ENCODE measurements at places on chromosomes 12 and 14. TPM values are rescaled to one million over a fixed set of nuclear protein-coding genes. Genes with fewer than 3 reads are reported as not detected.
A peak's percentile ranks its signal among the peaks of the same experiment; 100 is the strongest.

- no peaks in the 10 kb centered on the region for H3K36me3 ChIP-seq
- no peak overlapping the region for H3K27ac ChIP-seq
- no peak for DNase-seq
- no peaks in the 10 kb centered on the region for H3K4me1 ChIP-seq
- H3K27me3 ChIP-seq, result no peaks in the 10 kb centered on the region
These were observed 8.0 kb upstream of the ATF7IP start for GRCh38 chr12:14357486-14357885.

DNA sequence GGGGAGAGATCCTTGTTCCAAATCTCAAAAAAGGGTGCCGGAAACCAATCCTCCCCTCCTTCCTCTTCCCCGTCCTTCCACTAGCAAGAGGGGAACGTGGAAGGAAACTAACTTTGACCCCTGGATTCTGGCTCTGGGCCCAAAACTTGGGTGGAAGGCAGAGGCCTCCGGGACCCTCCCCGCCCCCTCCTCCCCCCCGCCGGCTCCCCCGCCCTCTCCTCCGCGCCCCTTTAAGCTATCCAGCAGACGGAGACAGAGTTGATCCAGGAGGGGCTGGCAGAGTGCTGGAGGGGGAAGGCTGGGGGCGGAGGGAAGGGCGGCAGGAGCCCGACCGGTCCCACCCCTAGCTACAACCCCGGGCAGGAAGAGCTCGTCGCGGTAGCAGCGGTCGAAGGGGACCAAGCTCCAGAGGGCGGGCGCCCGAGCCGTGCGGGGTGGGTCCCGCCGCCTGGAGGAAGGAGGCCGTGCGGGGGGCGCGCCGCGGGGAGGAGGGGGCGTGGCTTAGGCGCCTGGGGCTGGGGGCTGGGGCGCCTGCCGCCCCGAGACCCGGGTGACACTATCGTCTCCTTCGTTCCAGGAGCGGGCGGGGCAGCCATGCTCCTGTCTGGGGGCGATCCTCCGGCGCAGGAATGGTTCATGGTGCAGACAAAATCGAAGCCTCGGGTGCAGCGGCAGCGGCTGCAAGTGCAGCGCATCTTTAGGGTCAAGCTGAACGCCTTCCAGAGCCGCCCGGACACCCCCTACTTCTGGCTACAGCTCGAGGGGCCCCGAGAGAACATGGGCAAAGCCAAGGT is at the start of gene NYNRIN:
TSS of gene NYNRIN (plus strand) at position 351 of the 794 bp plus-strand sequence. CDS start at position 595, 244 bp downstream.
- H3K36me3 ChIP-seq, result no peaks in the 10 kb centered on the region
- H3K4me3 ChIP-seq, result peak within 1 kb of the TSS; percentile 64
- DNase-seq, result no peak
- H3K27ac ChIP-seq, result no peak within 1 kb of the TSS
- peaks cover 9% of the 10 kb centered on the region for H3K4me1 ChIP-seq

- H3K27me3 ChIP-seq, result peaks cover 79% of the 10 kb centered on the region
- no peaks in the 10 kb centered on the region for H3K36me3 ChIP-seq
- no peak overlapping the region for H3K27ac ChIP-seq
- H3K4me1 ChIP-seq, result no peaks in the 10 kb centered on the region
These were observed 76.5 kb downstream of the TMEM132D start for GRCh38 chr12:129827102-129827865.

DNA sequence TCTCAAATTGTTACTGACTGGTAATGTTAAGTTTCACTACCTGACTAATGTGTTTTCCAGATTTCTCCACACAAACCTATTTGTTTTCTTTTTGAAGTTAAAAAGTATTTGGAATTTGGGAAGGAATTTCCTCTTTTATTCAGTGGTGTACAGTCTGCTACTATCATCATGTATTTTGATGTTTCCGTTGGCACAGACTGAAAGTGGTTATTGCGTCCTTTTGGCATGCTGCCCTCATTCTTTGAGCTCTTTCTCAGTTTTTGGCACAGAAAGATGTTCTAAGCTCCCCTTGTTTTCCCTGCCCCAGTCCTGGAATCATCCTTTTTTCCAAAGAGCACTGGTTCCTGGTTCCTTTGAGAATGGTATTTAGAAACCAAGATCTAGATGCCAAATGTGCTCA is 31.4 kb upstream of the RTRAF start:
- H3K4me1 ChIP-seq, result no peaks in the 10 kb centered on the region
- DNase-seq, result no peak
- no peaks in the 10 kb centered on the region for H3K27me3 ChIP-seq
- H3K36me3 ChIP-seq, result no peaks in the 10 kb centered on the region
- H3K4me3 ChIP-seq, result no peak overlapping the region
- no peak overlapping the region for H3K27ac ChIP-seq

DNA sequence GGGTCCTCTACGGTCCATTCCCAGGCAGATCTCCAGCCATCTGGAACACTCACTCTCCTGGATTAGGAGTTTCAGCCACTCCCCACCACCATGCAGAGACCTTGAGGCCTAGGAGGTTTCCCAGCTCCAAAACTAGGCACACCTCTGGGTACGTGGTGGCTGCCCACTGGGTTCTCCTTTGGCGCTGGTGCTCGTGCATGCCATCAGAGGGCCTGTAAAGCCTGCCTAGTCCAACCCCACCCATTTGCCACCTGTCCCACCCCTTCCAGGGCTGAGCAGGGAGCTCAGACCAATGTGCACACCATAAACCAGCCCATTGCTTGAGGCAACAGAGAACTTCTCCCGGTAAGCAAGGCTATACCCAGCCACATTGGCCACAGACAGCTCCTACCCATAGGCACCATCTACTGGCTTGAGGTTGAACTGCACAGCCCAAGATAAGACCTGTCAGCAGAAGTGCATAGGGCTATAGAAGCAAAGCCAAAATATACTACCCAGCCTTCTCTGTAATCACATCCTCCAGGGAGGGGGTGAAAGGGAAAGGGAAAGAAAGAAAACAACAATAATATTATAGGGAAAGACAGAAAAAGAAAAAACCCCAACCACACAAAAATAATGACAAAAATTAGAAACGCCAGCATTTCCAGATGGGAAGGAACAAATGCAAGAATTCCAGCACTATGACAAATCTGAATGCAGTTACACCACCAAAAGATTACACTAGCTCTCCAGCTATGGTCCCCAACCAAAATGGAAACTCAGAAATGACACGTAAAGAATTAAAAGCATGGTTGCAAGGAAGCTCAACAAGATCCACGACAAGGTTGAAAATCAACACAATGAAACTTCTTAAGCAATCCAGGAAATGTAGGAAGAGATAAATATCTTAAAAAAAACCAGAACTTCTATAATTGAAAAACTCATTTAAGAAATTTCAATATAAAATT is 111.9 kb upstream of the CCDC175 start:
- H3K27ac ChIP-seq, result no peak overlapping the region
- no peak overlapping the region for H3K4me3 ChIP-seq
- H3K4me1 ChIP-seq, result no peaks in the 10 kb centered on the region
- peak; percentile 94 for DNase-seq

DNA sequence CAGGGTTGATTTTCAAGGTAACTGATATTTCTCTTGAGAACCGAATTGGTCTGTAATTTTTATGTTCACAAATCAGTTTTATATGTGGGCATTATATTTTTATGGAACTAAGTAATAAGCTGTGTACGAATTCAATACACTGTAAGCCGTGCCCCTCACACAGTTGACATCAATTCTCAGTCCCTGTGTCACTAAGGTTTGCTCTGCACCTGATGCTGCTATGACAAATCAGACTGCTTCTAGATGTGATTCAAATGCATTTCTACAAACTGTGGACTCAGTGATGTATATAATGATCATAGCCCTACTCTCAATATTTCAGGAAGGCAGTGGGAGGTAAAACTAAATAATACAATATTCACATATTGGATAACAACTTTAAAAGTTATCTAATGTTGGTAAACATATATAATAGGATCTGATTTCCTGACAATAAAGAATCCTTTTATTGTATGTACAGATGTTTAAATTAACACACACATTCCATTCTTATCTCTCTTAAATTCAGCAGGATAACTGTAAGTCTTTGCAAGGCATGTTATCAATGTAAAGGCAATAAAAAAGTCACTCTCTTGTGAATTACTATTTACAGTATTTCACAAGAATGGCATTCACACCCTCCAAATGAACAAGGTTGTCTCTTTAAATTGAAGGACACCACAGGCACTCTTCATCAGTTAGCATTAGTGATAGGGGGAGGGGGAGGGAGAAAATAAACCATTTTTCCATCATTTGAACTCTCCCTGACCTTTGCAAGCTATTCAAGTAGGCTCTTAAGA is 87.2 kb upstream of the SOX5 start:
- H3K27ac ChIP-seq, result no peak overlapping the region
- no peaks in the 10 kb centered on the region for H3K27me3 ChIP-seq
- no peaks in the 10 kb centered on the region for H3K4me1 ChIP-seq
- no peaks in the 10 kb centered on the region for H3K36me3 ChIP-seq

DNA sequence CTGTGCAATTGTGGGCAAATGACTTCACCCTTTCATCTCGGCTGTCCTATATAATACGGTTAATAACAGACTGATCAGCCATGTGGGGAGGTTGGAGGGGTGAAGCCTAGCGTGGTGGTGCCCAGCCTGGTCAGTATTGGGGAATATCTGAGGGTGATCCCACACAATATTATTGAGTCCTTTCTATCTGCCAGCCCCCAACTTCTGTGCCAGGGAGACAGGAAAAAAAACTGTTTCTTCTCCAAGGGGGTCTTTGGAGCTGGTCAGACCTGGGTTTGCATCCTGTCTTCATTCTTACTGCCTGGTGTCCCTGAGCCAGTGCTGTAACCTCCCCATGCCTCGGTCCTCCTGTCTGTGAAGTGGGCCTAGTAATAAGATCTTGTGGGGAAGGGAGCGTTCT is 6.5 kb downstream of the CYP46A1 start:
- H3K36me3 ChIP-seq, result no peaks in the 10 kb centered on the region
- DNase-seq, result no peak
- H3K27ac ChIP-seq, result no peak overlapping the region
- no peaks in the 10 kb centered on the region for H3K27me3 ChIP-seq
- H3K4me1 ChIP-seq, result no peaks in the 10 kb centered on the region

GRCh38 chr12:56158926-56159461 is 835 bp downstream of the MYL6 start:
- H3K27me3 ChIP-seq, result no peaks in the 10 kb centered on the region
- peaks cover 44% of the 10 kb centered on the region for H3K36me3 ChIP-seq
- H3K27ac ChIP-seq, result peak overlapping the region; percentile 68
- H3K4me3 ChIP-seq, result peak overlapping the region; percentile 76

DNA sequence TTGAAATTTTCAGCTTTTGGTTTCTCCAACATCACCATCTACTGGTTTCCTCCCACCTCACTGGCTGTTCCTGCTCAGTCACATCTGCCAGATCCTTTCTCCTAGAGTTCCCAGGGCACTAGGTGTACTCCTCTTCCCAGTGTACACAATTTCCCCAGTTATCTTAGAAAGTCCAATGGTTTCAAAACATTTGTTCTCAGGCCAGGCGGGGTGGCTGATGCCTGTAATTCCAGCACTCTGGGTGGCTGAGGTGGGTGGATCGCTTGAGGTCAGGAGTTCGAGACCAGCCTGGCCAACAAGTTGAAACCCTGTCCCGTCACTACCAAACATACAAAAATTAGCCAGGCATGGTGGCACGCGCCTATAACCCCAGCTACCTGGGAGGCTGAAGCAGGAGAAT is 60.7 kb downstream of the SPPL3 start:
- H3K27ac ChIP-seq, result no peak overlapping the region
- no peaks in the 10 kb centered on the region for H3K36me3 ChIP-seq

DNA sequence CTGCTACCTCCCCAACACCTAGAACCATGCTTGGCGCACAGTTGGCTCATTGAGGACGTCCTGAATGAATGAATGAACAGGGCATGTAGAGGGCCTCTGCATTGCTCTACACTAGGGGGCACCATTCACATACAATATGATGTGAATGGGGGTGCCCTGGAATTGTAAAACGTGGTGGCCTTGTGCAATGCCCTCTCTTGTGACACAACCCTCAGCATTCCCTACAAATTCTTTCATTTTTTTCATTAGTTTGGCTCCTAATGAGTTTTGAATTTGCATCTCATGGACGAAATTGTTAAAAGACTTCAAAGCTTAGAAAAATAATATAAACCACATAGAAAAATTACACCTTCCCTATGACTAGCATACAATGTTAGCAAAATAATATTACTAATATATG is 2.3 kb upstream of the DIO2 start:
- peak; percentile 81 for DNase-seq
- peaks cover 31% of the 10 kb centered on the region for H3K4me1 ChIP-seq
- H3K36me3 ChIP-seq, result no peaks in the 10 kb centered on the region
- H3K27ac ChIP-seq, result peak overlapping the region; percentile 28
- H3K27me3 ChIP-seq, result no peaks in the 10 kb centered on the region
- H3K4me3 ChIP-seq, result no peak overlapping the region

The ANO4 gene
- not detected for total RNA-seq

The NEUROD4 gene
- total RNA-seq, result not detected

The SLC25A47 gene
- total RNA-seq, result not detected

All from PC-3 (cell line).